ENCODE measurements at places on chromosomes 2 and 18.

- no peak overlapping the region for H3K27ac ChIP-seq
- no peak overlapping the region for H3K4me3 ChIP-seq
- H3K4me1 ChIP-seq, result no peaks in the 10 kb centered on the region
- peaks cover 7% of the 10 kb centered on the region for H3K36me3 ChIP-seq
- no peak for DNase-seq
- H3K27me3 ChIP-seq, result no peaks in the 10 kb centered on the region
These were observed 9.6 kb downstream of the TMEM177 start for GRCh38 chr2:119688616-119689015.

- H3K4me1 ChIP-seq, result no peaks in the 10 kb centered on the region
- H3K27me3 ChIP-seq, result no peaks in the 10 kb centered on the region
- H3K27ac ChIP-seq, result no peak overlapping the region
- H3K36me3 ChIP-seq, result no peaks in the 10 kb centered on the region
These were observed 640.7 kb upstream of the ACVR2A start for GRCh38 chr2:147204102-147204501.

- no peaks in the 10 kb centered on the region for H3K36me3 ChIP-seq
- no peak for DNase-seq
- H3K4me3 ChIP-seq, result no peak overlapping the region
These were observed 158.1 kb upstream of the VRK2 start for GRCh38 chr2:57888463-57888862.

DNA sequence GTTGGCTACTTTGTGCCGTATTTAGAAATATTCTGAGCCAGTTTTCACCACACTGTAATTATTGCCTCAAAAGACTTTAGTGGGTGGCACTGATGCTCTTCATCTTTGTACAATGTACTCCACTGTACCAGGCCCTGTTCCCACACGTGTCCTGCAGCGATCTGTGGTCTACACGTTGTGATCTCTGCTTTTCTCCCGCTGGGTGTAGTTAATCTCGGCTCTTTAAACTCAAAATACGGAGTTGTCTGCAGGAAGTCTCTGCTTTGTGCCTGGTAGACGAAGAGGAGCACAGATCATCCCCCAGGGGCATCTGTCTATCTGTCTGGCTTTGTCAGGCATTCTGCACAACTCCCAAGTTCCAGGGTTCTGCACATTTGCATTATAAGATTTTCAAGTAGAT, 12.1 kb upstream of the GREB1 start:
- no peak overlapping the region for H3K27ac ChIP-seq
- H3K27me3 ChIP-seq, result no peaks in the 10 kb centered on the region
- no peak for DNase-seq
- no peak overlapping the region for H3K4me3 ChIP-seq

- no peaks in the 10 kb centered on the region for H3K27me3 ChIP-seq
- DNase-seq, result no peak
- H3K36me3 ChIP-seq, result no peaks in the 10 kb centered on the region
- no peaks in the 10 kb centered on the region for H3K4me1 ChIP-seq
- H3K27ac ChIP-seq, result no peak overlapping the region
- H3K4me3 ChIP-seq, result no peak overlapping the region
These were observed 113.7 kb upstream of the SRD5A2 start for GRCh38 chr2:31694444-31694843.

DNA sequence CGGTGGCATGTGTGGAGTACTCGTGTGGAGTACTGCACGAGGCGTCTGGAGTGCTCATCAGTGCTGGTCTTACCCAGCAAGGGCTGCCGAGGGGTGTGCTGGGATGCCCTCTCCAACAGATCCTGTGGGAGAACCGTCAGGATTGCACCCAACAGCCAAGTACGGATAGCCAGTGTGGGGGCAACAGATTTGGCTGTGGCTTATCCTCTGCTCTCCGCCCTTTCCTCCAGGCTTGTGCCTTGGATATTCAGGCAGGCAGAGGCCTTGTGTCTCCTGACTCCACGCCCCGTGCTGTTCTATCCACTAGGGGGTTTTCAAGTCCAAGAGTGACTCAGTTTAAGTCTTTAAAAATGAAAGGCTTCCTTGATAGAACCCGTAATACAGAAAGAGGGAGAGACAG, 321.0 kb upstream of the HS6ST1 start:
- no peak overlapping the region for H3K27ac ChIP-seq
- no peaks in the 10 kb centered on the region for H3K36me3 ChIP-seq
- no peak overlapping the region for H3K4me3 ChIP-seq
- DNase-seq, result no peak
- H3K4me1 ChIP-seq, result no peaks in the 10 kb centered on the region

DNA sequence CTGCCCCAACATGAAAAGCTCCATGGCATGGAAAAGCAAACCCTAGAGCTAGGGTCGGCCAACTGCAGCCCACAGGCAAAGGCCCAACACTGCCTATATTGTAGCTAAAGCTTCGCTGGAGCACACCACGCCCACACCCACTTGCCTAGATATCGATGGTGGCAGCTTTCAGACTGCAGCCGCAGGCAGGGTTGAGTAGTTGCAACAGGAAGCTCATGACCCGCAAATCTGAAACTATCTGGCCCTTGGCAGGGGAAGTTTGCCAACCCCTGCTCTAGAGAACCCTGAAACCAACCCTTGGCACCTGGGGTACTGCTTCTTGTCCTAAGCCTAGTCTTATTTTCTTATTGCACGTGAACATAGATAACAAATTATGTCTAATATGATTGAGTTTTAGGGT, 250.0 kb downstream of the SOX11 start:
- no peaks in the 10 kb centered on the region for H3K27me3 ChIP-seq
- no peak for DNase-seq
- no peaks in the 10 kb centered on the region for H3K4me1 ChIP-seq
- H3K36me3 ChIP-seq, result no peaks in the 10 kb centered on the region
- H3K4me3 ChIP-seq, result no peak overlapping the region

DNA sequence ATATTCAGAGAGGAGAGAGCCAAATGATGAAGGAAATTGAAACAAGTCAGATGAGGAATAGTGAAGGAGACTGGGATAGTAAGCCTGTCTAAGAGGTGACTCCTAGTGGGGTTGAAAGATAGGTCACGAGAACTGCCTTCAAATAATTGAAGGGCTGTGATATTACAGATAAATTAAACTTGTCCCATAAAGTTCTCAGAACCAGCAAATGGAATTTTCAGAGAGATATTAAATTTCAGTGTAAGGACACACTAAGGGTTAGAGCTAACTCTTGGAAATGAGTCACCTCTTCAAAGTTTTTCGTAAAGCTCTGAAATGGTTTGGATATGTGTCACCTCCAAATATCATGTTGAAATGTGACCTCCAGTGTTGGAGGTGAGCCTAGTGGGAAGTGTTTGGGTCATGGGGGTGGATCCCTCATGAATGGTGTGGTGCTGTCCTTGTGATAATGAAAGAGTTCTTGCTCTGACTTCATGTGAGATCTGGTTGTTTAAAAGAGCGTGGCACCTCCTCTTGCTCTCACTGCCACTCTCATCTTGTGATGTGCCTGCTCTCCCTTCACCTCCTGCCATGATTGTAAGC, 87.3 kb downstream of the BABAM2 start:
- no peak for DNase-seq
- no peaks in the 10 kb centered on the region for H3K4me1 ChIP-seq
- no peak overlapping the region for H3K27ac ChIP-seq
- H3K27me3 ChIP-seq, result no peaks in the 10 kb centered on the region
- no peaks in the 10 kb centered on the region for H3K36me3 ChIP-seq
- no peak overlapping the region for H3K4me3 ChIP-seq

GRCh38 chr2:23772684-23773083, 154.2 kb downstream of the ATAD2B start:
- H3K36me3 ChIP-seq, result no peaks in the 10 kb centered on the region
- H3K27ac ChIP-seq, result no peak overlapping the region
- no peaks in the 10 kb centered on the region for H3K27me3 ChIP-seq
- no peaks in the 10 kb centered on the region for H3K4me1 ChIP-seq

GRCh38 chr2:239723486-239724193, 301.5 kb downstream of the NDUFA10 start:
- H3K27me3 ChIP-seq, result no peaks in the 10 kb centered on the region
- H3K36me3 ChIP-seq, result no peaks in the 10 kb centered on the region
- DNase-seq, result no peak
- no peaks in the 10 kb centered on the region for H3K4me1 ChIP-seq
- no peak overlapping the region for H3K27ac ChIP-seq

- DNase-seq, result no peak
- H3K4me3 ChIP-seq, result no peak overlapping the region
- H3K36me3 ChIP-seq, result no peaks in the 10 kb centered on the region
- H3K27ac ChIP-seq, result no peak overlapping the region
- no peaks in the 10 kb centered on the region for H3K4me1 ChIP-seq
These were observed 481.6 kb downstream of the LPIN1 start for GRCh38 chr2:12227941-12228608.

- no peak for DNase-seq
- H3K4me1 ChIP-seq, result no peaks in the 10 kb centered on the region
- no peaks in the 10 kb centered on the region for H3K36me3 ChIP-seq
- H3K4me3 ChIP-seq, result no peak overlapping the region
- no peaks in the 10 kb centered on the region for H3K27me3 ChIP-seq
These were observed 51.2 kb downstream of the GREB1 start for GRCh38 chr2:11585071-11585470.

DNA sequence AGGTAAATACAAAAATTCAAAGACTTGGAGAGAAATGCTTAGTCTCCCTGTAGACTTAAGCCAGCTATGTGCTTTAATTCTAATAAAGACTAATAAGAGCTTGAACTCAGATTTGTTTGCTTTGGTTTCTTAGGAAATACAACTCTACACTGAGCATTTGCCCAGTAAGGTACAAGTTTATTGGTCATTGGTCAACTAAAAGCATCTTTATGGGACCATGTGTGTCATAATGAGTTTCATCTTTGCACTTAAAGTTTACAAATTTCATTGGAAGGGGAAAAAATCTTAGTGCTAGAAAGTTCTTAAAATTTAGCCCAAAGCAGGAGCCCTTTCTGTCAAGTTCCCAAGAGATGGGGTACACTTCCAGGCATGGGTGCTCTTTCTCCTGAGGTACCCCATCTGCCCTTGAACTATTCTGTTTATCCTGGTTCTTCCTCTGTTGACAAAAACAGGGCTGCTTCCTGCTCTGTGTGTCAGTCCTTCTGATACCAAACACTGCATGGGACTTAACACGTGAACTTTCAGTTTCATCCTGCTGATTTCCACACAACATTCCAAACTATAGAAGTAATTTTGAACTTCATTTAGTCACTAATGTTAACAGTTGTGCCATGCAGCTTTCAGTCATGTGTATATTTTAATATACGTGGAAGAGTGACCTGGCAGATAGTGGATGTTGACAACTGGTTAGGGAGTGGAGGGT, 200.2 kb downstream of the TPGS2 start:
- DNase-seq, result no peak
- H3K4me3 ChIP-seq, result no peak overlapping the region
- H3K27ac ChIP-seq, result no peak overlapping the region
- H3K36me3 ChIP-seq, result no peaks in the 10 kb centered on the region
- H3K4me1 ChIP-seq, result no peaks in the 10 kb centered on the region
- H3K27me3 ChIP-seq, result no peaks in the 10 kb centered on the region

- H3K27ac ChIP-seq, result no peak overlapping the region
- peaks cover 5% of the 10 kb centered on the region for H3K4me1 ChIP-seq
- no peaks in the 10 kb centered on the region for H3K36me3 ChIP-seq
These were observed 21.5 kb upstream of the CYP1B1 start for GRCh38 chr2:38097258-38097987.

GRCh38 chr2:232543928-232544631, 4.6 kb downstream of the CHRNG start:
- H3K4me3 ChIP-seq, result no peak overlapping the region
- DNase-seq, result no peak
- no peaks in the 10 kb centered on the region for H3K27me3 ChIP-seq
- H3K27ac ChIP-seq, result no peak overlapping the region

DNA sequence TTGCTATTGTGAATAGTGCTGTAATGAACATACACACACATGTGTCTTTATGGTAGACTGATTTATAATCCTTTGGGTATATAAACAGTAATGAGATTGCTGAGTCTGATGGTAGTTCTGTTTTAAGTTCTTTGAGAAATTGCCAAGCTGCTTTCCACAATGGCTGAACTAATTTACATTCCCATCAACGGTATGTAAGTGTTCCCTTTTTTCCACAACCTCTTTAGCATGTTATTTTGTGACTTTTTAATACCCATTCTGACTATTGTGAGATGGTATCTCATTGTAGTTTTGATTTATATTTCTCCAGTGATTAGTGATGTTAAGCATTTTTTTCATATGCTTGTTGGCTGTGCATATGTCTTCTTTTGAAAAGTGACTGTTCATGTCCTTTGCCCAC, 86.7 kb downstream of the TTC27 start:
- H3K27me3 ChIP-seq, result no peaks in the 10 kb centered on the region
- H3K27ac ChIP-seq, result no peak overlapping the region
- H3K4me3 ChIP-seq, result no peak overlapping the region

GRCh38 chr18:26325771-26326170, 99.5 kb downstream of the TAF4B start:
- no peaks in the 10 kb centered on the region for H3K27me3 ChIP-seq
- H3K4me3 ChIP-seq, result no peak overlapping the region
- no peak overlapping the region for H3K27ac ChIP-seq
- DNase-seq, result no peak
- H3K36me3 ChIP-seq, result no peaks in the 10 kb centered on the region
- H3K4me1 ChIP-seq, result no peaks in the 10 kb centered on the region

GRCh38 chr2:68730828-68731227, 3.8 kb upstream of the ARHGAP25 start:
- DNase-seq, result no peak
- H3K27ac ChIP-seq, result no peak overlapping the region
- H3K27me3 ChIP-seq, result no peaks in the 10 kb centered on the region
- H3K36me3 ChIP-seq, result no peaks in the 10 kb centered on the region
- H3K4me1 ChIP-seq, result no peaks in the 10 kb centered on the region
- H3K4me3 ChIP-seq, result no peak overlapping the region

- no peaks in the 10 kb centered on the region for H3K27me3 ChIP-seq
- no peaks in the 10 kb centered on the region for H3K36me3 ChIP-seq
- no peak for DNase-seq
These were observed 976.1 kb upstream of the GYPC start for GRCh38 chr2:125679903-125680302.

- H3K27me3 ChIP-seq, result no peaks in the 10 kb centered on the region
- DNase-seq, result no peak
- no peaks in the 10 kb centered on the region for H3K36me3 ChIP-seq
- no peak overlapping the region for H3K27ac ChIP-seq
- H3K4me1 ChIP-seq, result no peaks in the 10 kb centered on the region
These were observed 143.3 kb downstream of the HDAC4 start for GRCh38 chr2:239257511-239257937.

- no peaks in the 10 kb centered on the region for H3K4me1 ChIP-seq
- no peaks in the 10 kb centered on the region for H3K27me3 ChIP-seq
- H3K4me3 ChIP-seq, result no peak overlapping the region
- H3K27ac ChIP-seq, result no peak overlapping the region
- H3K36me3 ChIP-seq, result no peaks in the 10 kb centered on the region
These were observed 234.9 kb downstream of the TRIB2 start for GRCh38 chr2:12951657-12951973.

DNA sequence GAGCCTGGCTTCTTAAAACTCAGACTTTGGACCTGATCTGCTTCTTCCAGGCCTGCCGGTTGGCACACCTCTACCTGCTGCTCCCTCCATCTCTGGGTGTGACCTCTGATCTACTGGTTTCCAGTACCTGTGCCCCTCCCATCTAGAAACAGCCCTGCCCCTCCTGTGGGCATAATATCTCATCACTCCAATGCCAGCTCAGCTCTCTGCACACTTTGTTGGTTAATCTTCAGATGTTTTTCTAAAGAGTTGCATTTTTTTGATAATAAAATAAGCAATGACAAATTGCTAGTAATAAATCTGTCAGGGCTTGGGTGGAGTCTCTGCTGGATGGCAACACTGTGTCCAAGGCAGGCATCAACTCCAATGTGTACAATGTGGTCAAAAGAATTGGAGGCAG, 89.6 kb upstream of the PPP1CB start:
- no peak for DNase-seq
- no peak overlapping the region for H3K4me3 ChIP-seq
- H3K36me3 ChIP-seq, result no peaks in the 10 kb centered on the region
- H3K4me1 ChIP-seq, result peaks cover 28% of the 10 kb centered on the region
- peak overlapping the region; percentile 2 for H3K27ac ChIP-seq

All from pancreas (tissue), 10 donors.